ENCODE measurements at places on chromosomes 4 and X. TPM values are rescaled to one million over a fixed set of nuclear protein-coding genes. Genes with fewer than 3 reads are reported as not detected.
A peak's percentile ranks its signal among the peaks of the same experiment; 100 is the strongest.

ELK1 gene
- total RNA-seq, result 51.0 TPM

DNA sequence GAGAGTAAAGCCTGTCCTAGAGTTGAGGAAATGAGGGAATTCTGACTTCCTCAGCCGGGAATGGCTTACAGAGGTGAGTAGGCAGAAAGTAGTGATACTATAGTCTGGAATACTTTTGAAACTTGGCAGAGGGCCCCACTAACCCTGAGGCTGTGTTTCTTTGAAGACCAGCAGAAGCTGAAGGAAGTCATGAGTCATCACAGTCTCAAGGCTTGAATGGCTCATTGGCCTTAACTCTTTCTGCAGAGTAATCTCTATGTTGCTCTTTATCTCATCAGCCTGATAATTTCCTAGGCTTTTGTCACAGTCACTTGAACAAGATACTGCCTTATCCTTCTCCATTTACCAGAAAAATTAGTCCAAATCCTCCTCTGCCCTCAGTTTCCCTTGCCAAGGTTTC lies 80.8 kb downstream of the ANKRD50 start:
- peak; percentile 97 for DNase-seq

DNA sequence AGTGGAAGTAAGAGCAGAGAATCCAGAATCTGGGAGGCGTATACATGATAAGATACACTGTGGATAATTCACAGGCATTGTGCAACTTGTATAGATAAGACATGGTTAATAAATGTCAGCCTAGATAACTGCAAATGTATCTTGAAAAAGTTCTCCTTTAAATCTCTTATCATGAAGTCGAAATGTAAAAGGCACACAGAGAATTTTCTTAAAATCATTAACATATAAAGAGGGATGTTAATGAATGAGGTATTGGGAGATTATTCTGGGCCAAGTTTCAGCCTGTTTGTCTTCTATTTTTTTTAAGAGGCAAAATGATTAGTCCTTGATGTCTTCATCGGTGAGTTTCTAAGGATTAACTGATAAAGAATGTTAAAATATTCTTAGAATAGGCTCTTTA lies 835 bp downstream of the TDO2 start:
- no peak for DNase-seq

- DNase-seq, result no peak
Measured at GRCh38 chr4:140168936-140169335, 15.0 kb upstream of the MAML3 start.

XK gene
- 1.6 TPM for total RNA-seq

GRCh38 chr4:22496165-22496813 lies 19.6 kb downstream of the ADGRA3 start:
- peak; percentile 55 for DNase-seq

ITIH6 gene
- not detected for total RNA-seq

- no peak for DNase-seq
Measured at GRCh38 chrX:71378732-71379131, 12.6 kb downstream of the TAF1 start.

DNA sequence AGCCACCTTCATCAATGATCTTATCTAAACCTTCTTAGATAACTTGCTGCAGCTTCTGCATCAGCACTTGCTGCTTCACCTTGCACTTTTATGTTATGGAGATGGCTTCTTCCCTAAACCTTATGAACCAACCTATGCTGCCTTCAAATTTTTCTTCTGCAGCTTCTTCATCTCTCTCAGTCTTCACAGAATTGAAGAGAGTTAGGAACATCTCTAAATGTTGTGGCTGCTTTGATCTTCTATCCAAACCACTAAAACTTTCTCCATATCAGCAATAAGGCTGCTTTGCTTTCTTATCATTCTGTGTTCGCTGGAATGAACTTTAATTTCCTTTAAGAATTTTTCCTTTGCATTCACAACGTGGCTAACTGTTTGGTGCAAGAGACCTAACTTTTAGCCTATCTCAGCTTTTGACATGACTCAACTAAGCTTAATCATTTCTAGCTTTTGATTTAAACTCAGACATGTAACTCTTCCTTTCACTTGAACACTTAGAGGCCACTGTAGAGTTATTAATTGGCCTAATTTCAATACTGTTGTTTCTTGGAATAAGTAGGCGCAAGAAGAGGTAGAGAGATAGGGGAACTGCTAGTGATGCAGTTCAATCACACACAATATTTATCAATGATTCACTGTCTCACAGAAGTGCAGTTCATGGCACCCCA lies 36.1 kb upstream of the CORIN start:
- no peak for DNase-seq

DNA sequence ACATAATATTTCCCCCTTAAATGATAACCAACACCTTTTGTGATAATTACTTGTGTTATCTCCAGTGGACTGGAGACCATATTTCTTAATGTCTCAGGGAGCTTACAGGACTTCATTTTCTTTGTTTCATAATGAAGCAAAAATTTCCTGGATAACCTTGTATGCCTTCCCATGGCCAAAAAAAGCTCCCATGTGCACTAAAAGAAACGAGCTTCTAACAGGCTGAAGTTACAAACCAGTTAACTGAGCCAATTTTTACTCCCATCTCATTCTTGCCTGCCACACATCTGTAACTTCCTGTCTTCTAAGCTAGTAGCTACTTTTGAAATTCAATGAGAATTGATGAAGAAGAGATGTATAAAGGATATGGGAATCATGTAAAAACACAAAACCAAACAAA lies 32.8 kb downstream of the GATB start:
- no peak for DNase-seq

- DNase-seq, result no peak
Measured at GRCh38 chr4:61838072-61838471, 637.9 kb downstream of the ADGRL3 start.
